ENCODE measurements at places on chromosomes 6 and 20.
A peak's percentile ranks its signal among the peaks of the same experiment; 100 is the strongest.

GRCh38 chr6:18395177-18395855, 8.2 kb downstream of the RNF144B start:
- DNase-seq, result no peak

DNA sequence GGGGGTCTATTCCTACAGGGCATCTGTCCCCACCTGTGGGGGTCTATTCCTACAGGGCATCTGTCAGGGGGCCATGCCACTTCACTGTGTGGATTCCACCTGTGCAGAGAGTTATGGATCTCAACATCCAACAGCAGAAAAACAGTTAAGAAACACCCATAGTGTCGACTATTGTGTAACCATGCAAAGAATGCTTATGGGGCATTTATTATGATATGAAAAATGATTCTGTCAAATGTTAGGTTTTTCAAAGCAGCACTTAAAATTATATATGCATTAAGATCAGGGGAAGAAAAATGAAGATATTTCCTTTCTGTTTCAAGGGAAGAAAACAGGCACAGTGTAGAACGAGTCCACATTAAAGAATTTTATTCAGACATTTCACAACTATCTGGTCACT, 2.9 kb downstream of the GPR31 start:
- no peak for DNase-seq

DNA sequence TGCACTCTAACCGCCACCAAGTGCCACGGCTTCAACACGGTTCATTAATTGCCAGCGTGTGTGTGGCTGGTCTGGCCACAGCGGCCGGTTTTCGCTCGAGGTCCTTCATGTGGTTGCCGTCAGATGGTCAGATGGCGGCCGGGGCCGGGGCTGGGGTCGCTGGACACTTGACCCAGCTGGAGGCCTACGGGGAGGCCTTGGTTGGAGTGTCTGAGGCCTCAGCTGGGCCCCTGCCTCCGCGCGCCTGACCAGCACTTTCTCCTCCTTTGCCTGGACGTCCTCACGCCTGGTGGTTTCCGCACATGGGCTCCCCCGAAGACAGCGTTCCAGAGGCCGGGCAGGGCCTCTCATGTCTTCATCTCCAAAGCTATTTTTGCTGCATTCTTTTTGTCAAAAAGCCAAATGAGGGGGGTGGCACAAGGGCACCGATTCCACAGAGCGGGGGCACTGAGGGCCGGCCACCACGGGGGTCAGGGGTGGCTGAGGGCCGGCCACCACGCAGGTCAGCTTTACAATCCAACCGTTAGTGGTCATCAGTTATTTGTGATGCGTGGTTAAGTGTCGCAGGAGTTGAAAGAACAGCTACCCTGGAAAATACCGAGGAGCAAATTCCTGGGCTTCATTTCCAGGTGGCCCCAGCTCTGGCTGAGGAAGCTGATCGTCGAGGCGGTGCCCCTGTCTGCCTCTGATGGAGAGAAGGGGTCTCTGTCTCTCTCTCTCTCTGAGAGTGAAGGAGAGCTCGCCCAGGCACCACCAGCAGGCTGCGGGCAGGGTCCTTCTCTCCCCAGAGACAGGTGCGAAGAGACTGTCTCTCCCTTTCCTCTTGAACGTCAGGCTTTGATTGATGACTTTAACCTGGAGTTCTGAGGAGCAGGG, 50.5 kb upstream of the FRMD1 start:
- DNase-seq, result no peak

DNA sequence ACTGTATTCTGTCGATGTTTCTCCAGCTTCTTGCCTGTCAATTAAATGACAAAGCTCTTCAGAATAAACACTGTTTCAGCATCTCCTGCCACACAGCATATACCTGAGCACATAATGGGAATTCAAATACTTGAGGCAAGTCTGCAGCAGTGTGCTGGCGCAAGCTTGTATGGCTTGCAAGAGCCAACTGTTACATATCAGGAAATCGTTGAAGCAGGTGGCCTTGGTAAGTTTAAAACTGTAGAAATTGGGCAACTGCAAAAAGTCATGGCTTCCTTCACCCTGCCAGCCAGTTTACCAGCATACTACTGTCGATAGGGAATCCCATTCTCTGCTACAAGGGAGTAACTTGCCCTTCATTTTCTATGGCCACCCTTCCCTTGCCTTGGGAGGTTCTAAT, 23.0 kb downstream of the CPNE1 start:
- no peak for DNase-seq

- no peak for DNase-seq
These were observed 3.1 kb downstream of the MMP9 start for GRCh38 chr20:46011631-46012482.

DNA sequence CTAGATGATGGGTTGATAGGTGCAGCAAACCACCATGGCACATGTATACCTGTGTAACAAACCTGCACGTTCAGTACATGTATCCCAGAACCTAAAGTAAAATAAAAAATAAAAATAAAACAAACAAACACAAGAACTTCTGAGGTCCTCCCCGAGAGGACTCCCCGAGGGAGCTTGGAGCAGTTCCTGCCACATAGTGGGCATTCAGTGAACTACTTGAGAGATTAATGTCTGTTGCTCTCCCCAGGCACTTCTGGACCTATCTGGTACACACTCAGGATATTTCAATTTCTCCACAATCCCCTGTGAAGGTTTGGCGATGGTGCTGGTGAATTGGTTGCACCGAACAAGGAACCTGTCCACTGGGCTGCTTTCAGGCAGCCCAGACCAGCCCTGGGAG, 311.2 kb downstream of the ESR1 start:
- DNase-seq, result no peak

GRCh38 chr20:60477958-60478357, 519.7 kb downstream of the CDH26 start:
- no peak for DNase-seq

DNA sequence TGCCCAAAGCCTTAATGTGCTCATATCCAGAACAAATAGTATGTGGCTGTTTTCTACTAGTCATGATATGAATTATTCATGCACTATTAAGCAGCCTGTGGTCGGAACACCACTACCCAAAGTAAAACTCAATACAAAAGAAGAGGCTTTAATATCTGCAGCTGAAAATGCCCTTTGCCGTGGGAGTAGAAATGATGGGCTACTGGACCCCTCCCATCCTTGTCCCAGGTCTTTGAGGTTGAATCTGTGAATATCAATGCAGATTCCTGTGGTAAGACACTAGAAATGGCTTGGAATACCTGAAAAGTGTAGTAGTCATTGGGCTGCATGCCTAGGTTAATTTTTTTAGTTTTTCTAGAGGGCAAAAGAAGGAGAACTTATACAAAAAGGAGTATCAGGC, 303.7 kb downstream of the TBC1D7 start:
- peak; percentile 52 for DNase-seq

GRCh38 chr6:138410048-138410735, 6.2 kb downstream of the HEBP2 start:
- DNase-seq, result no peak

DNA sequence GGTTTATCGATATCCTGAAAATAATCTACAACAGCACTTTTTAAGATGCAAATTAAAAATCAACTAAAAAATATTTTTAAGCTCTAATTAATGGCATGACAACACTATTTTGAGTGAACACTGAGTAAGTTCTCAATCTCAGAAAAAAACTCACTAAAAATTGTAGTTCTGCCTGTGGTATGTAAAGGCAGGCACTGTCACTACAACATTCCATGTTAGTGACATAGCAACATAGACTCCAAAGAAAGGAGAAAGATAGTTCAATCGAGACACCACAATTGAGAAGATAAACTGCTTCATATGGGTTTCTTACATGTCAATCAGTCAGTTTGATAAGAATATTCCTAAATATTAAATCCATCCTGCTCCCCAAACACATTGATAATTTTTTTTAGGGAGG, 38.0 kb downstream of the COL12A1 start:
- no peak for DNase-seq
